ENCODE measurements at places on chromosomes 6 and 20.

DNA sequence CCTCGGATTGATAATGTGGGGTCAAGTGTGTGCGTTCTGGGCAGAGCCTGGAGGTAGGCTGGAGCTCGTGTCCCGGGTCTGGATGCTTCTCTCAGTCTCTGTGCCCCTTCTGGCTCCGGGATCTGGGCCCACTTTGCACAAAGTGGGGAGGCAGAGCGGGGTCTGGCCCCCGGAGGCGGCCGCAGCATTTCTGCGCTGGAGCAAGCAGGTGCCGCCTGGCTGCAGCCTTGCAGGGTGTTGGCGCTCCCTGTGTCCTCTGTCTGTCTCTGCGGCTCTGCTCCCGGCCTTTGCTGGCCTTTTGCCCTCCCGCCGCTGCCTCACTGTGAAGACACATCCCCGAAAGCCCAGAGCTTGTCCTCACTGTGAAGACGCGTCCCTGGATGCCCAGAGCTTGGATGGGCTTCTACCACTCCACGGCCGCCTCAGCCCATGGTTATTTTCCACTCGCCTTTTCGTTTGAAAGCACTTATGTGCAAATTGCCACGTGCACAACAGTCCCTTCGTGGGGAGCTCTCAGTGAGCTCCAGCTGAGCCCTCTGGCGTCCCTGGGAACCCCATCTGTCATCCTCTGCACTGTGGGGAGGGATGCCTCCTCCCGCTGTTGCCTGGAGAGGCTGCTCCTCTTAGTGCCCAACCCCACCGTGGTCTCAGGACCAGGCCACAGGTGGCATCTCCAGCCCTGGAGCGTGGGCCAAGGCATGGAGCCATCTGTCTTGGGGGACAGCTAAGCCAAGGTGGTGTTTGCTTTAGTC lies 17.4 kb downstream of the SLCO4A1 start:
- DNase-seq: no peak

DNA sequence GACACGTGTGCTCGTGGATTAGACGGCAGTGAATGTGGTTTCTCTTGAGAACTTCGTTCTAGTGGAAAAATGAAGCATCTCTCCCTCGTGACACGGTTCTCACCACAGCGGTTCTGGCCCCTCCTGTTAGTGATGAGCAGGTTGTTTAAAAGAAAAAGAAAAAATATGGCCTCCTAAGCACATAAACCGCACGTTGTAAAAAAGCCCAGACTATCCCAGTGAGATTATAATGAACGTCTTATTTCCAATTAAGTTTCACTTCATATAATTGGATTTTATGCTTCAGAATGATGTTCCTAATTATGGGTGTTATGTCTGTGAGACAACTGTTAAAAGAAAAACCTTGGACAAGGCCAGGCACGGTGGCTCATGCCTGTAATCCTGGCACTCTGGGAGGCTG lies 74.5 kb upstream of the FRMD1 start:
- no peak for DNase-seq

DNA sequence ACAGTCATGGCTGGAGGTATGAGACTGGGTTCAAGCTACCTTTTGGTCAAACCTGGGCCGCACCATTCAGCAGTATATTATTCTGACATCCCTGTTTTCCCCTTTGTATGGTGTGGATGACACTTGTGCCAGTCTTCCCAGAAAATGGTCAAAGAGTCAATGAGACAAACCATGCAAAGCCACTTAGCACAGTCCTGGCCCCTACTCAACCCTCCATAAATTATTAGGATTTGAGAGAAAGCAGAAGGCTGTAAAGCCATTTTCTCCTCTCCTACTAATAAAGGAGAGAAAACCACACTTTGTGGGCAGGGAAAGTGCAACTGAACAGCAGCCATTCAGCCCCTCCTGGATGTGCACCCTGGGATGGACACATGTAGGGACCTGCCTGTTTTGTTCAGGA lies 236.2 kb downstream of the SLC24A3 start:
- no peak for DNase-seq

- DNase-seq: no peak
Measured at GRCh38 chr6:16804546-16805242, 43.4 kb upstream of the ATXN1 start.

GRCh38 chr6:163232649-163233048 lies 181.9 kb upstream of the QKI start:
- DNase-seq: no peak

DNA sequence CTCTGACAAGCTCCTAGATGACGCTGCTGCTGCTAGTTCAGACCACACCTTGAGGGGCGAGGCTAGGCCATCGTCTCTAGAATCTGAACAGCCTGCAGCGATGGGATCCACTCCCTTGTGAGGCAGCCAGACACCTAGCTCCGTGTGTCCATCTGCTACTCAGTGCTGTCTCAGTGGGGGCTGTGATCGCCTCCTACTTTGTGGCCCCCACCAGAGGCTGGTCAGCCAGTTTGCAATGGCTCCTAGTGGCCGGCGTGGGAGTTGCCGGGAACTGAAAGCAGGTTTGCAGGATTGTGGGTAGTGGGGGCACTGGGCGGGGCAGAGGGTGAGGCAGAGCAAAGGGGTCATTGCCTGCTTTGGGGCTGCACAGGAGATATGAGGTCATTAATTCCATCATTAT lies 2.8 kb downstream of the CCN5 start:
- no peak for DNase-seq

DNA sequence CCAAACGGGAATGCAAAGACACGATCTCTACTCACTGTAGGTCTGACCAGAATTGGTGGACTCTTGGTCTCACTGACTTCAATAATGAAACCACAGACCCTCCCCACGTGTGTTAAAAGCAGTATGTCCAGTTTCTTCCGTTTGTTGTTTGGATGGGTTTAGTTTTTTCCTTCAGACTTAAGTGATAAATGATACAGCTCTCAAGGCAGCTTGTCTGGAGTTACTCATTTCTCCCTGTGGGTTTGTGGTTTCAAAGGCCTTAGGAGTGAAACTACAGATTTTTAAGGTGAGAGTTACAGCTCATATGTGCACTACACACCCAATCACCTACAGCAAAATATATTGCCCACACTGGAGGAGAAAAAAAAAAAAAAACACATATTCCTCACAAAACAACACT lies 86.7 kb upstream of the STMND1 start:
- no peak for DNase-seq

- DNase-seq: no peak
Measured at GRCh38 chr6:127816643-127817042, 84.2 kb downstream of the THEMIS start.

DNA sequence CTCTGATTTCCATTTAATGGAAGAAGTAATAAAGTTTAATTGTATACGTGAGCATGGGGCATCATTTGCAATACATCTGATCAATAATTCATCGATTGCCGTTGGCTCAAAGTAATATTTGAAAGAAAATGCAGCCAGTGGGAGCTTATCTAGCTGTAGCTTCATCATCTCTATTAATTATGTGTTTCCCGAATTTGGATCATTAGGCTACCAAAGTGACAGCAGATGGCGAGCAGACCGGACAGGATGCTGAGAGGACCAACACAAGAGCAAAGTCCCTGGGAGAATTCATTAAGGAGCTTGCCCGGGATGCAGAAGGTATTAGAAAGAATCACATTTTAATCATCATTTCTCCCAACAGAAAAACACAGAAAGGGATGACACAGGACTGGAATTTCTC lies 327.1 kb downstream of the ARHGAP18 start:
- DNase-seq: no peak

DNA sequence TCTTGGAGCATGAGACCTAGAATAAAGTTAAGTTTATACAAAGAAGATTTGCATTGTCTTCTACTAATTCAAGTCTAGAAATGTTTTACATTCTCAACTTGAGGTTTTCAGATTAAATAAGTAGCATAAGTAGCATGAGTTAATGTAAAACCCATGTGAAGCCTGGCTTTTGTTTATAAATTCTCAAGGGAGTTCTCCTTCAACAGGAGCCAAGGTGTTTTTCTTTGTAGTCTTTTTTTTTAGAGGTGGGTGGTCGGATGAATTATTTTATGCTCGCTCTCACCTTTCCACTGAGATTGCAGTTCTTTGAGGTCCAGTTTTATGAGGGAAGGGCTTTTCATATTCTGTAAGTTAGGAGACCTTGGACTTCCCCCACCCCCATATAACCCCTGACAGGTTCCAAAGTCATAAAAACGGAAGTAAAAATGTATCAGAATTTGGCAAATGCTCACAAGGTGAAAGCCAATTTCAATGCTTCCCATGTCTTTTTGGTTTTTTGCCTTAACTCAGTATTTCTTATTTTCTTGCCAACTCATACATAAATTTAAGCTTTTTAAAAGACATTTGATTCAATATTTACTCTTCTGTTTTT lies 244.3 kb upstream of the ASCC3 start:
- no peak for DNase-seq

DNA sequence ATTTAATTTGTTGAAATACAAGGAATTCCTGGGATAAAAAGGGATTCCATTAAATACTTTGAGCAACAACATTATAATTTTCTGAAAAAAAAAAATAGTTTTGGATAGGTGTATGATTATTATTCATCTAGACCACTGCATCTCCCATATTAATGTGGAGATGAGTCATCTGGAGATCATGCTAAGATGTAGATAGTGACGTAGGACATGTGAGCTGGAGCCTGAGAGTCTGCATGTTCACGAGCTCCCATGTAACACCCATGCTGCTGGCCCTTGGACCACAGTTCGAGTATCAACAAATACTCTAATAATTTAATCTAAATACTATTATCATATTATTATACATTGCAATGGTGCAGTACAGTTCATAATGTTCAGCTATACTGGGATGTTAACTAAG lies 91.6 kb downstream of the EPM2A start:
- no peak for DNase-seq

DNA sequence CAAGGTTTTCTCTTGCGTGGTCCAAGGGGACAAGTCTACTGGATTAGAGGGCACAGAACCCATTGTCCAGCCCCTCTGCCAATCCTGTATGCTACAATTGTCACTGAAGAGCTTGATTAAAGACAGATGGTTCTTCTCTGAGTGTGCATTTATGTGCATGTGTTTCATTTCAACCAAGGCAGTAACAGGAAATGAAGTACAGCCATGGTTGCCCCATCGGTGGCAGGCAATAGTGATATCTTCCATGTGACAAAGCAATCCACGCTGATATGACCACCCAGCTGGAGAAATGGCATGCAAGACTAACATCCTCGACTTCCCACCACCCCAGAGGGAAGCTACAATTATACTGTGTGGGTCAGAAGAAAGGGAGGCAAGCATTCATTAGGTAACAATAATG lies 85.5 kb downstream of the UNC5CL start:
- DNase-seq: no peak

DNA sequence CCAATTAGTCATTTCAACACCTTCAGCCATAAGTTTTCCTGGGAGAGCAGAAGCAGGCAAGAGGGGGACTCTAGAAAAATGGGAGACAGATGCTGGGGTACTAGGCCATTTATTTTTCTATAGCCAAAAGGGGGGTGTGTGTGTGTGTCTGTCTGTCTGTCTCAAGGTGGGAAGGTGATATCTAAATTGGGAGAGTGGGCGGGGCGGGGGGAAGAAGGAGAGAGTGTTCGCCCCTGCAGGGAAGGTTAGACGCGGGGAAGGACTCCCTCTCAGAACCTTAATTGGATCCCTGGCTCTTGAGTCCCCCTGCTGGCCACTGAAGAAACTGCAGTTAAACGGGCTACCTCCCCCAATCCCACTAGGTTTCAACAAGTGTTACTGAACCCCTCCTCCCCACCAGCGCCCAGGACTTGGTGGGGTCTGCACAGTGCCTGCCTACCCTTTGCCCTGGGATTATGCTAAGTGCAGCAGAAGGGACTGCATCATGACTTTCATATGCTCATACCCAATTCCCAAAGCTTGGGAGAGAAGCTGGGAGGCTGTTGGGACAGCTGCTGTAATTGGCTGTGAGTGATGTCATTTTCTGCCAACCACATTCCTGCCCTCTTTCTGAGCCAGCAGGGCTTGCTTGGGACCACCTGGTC lies 45.8 kb downstream of the FOXP4 start:
- peak; percentile 66 for DNase-seq

DNA sequence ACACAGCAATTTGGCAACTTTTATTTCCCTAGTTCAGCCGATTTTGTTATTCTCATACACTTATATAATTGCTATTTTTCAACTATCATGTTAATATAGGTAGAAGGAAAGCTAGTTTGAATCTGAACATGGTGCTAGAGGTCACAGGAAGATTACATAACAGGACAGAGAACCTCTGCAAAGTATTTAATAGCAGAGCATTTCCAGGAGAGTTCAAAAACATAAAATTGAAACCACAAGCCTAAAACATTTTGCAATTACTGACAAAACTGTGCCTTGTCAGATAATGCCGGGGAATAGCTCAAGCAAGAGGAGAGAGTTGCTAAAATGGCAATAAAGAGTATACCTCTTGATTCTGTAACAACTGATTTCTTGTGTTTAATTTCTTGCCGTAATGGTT lies 70.8 kb downstream of the TFAP2B start:
- no peak for DNase-seq

DNA sequence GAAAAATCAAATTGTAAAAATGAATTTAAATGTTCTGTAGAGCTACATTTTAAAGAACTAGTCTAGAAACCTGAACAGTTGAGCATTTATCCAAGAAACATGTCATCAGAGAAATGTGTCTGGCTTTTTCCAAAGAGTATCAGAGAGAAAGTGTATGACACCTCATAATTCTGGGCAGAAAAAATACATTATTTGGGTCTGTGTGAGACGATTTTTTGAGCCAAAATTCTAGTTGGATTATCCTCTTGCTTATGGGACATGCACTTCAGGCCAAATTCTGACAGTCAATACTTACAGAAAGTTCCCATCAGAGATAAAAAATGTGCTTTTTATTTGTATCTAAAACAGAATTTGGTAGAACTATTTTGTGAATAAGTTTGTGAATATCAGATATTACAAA lies 1242.7 kb downstream of the EPHA7 start:
- DNase-seq: no peak

GRCh38 chr20:43492101-43492500 lies 15.4 kb upstream of the L3MBTL1 start:
- no peak for DNase-seq

DNA sequence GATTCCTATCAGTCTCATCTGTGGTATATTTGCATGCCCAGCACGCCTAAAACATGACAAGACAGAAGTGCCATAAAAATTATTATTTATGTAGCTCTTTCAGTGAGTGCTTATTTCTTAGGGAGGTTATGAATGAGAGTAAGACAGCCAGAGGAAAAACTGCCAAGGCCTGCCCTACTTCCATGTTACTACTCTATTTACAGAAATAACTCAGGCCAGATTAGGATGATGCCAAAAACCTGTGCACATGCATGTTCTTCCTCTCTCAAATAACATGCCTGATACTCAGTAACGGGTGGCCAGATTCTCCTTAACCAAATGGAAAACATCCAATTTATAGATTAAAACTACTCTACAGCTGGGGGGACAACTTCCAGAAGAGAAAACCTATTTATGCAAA lies 45.7 kb downstream of the ILRUN start:
- no peak for DNase-seq

Data from BE2C (cell line).